Fibroblast of skin of left biceps (primary cell): ENCODE measurements at places on chromosomes 1 and 21.

DNA sequence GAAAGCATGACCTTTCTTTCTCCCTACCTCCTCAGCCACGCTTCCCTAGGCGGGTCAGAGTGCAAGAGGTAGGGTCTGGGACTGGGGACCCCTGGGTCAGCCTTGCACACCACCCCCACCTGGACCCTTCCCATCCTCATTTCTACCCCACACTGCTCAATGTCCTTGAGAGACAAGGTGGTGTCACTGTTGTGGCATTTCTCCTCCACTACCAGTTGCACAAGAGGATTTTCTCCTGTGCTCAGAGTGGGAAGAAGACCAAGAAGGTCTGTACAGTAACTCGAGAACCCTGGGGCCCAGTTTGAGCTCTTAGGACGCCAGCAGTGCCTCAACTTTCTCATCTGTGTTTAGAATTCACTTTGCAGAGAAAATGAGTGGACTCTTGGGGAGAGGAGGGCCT, 49.4 kb upstream of the CD34 start:
- DNase-seq, result no peak

- DNase-seq, result no peak
Observed at GRCh38 chr1:36161641-36162531, 5.9 kb downstream of the MAP7D1 start.

DNA sequence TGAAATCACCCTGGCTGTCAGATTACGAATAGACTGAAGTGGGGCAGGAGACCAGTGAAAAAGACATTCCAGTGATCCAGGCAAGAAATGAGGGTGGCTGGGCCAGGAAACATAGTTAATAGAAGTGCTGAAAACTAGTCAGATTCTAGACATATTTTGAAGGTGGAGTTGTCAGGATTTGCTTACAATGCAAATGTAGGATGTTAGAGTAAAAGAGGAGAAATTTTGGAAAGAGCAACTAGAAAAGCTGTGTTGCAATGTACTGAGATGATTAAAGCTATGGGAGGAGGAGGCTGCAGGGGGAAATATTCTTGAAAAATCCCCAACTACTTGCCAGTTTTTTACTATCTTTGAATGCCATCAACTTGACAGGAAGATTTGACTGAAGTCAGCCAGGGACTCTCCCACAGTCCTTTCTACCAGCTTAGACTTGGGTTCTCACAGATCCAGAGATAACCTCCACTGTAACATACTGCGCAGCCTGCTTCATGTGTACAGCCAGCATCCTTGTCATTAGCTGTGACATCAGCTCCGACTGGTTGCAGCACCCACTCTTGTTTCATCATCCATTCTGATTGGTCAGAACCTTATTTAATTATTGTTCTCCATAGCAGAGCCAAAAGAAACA, 109.7 kb downstream of the TSEN15 start:
- DNase-seq, result peak; percentile 73

DNA sequence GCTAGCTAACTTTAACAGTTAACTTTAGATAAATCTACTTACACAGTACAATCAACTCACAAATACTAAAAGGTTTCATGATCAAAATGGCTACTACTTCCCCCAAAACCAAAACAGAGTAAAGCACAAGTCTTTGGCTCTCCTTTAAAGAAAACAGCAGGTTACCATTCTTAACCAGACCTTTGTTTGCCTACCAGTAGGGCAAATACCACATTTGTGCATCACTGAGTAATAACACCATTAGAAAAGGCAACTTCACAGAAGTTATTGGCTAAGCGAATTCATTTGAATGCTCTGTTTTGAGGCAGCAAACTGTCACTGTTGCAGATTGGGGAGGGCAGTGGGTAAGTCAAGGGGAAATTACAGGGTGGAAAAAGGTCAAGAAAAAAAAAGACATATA, 17.3 kb upstream of the SERPINC1 start:
- DNase-seq, result no peak

- DNase-seq, result no peak
Observed at GRCh38 chr1:50502147-50502546, 78.9 kb upstream of the DMRTA2 start.

GRCh38 chr1:101587741-101588140, 350.9 kb downstream of the S1PR1 start:
- peak; percentile 1 for DNase-seq

DNA sequence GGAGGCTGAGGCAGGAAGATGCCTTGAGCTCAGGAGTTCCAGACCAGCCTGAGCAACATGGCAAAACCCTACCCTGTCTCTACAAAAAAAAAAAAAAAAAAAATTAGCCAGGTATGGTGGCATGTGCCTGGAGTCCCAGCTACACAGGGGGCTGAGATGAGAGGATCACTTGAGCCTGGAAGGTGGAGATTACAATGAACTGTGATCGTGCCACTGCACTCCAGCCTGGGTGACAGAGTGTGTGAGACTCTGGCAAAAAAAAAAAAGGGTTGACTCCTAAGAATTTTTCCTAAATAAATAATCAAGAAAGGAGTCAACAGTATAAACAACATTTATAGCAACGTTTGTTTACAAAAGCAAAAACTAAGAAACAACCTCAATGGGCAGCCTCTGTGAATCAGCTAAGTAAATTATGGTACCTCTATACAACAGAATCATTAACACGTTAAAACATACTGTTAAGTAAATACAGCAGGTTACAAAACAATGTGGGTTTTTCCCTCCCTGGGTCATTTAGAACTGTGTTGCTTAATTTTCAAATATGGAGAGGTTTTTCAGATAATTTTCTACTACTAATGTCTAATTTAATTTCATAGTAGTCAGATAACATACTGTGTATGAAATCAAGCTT, 56.8 kb downstream of the SLC30A10 start:
- DNase-seq, result no peak

DNA sequence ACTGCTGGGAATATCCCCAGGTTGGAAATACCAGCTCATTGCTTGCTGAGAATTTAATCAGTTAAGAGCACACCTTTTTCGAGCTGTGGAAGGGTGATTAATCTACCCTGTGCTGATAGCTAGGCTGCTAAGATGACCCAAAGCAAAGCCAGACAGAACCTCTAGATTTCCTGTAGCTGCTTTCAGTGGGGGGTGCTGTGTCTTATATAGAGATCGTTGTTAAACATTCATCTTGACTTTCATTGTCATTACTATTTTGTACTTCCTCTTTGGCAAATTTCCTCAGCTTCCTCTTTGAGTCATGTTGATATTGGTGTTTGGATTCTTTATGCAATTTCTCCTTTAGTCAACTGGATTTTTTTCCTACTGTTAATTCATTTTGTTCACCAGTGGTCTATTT, 155.3 kb downstream of the DISC1 start:
- DNase-seq, result no peak

DNA sequence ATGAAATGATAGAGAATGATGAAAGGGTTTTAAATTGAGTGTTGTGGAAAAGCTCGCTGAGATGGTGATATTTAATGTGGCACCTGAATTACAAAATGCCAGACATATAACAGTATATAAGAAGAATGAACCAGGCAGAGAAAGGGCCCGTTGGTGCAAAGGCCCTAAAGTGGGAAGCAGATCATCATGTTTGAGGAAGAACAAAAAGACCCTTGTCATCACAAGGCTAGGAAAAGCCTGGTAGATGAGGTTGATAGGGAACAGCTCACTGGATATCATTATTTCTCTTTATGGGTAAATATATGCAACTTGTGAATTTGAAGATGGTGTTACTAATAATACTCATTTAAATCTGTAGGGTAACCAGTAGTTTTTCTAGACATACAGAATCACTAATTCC, 11.0 kb downstream of the RAP1A start:
- DNase-seq, result no peak

DNA sequence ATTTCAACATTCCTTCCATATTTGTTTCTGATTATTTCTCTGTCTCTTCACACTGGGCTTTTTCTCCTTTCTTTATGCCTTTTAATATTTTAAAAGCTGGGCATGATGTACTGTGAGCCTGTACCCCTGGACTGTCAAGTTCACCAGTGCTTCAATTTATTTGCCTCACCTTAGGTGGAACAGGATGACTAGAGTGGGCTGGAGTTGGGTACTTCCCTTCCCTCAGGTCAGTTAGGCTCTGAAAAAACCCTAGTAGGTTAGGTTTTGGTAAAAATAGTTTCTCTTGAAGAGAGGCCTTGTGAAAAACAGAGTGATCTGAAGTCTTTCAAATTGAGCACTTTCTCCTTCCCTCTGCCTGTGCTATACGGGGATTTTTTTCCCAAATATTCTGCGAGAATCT, 163.0 kb upstream of the LYPLAL1 start:
- no peak for DNase-seq

DNA sequence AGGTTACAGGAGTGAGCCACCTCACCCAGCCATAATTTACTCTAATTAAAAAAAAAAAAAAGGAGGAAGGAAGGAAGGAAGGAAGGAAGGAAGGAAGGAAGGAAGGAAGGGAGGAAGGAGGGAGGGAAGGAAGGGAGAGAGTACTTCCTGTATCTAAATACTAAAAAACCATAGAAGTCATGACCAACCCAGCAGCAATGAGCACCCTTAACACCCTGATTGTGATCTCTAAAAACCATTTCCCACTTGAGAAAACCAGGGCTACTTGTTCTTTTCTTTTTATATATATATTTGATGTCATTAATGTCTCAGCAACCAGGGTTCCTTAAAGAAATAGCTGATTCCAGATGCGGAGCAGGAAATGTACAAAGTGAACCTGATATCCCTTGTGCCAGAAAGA, 31.2 kb downstream of the ARID4B start:
- no peak for DNase-seq

- DNase-seq, result no peak
Observed at GRCh38 chr1:63810936-63811469, 37.2 kb downstream of the ROR1 start.

GRCh38 chr1:169451218-169451824, 24.0 kb upstream of the CCDC181 start:
- DNase-seq, result no peak

GRCh38 chr21:44763050-44763378, 38.6 kb downstream of the UBE2G2 start:
- no peak for DNase-seq

GRCh38 chr1:233945979-233946378, 41.5 kb downstream of the SLC35F3 start:
- DNase-seq, result no peak

- peak; percentile 4 for DNase-seq
Observed at GRCh38 chr1:209989525-209989924, 51.5 kb downstream of the SYT14 start.

DNA sequence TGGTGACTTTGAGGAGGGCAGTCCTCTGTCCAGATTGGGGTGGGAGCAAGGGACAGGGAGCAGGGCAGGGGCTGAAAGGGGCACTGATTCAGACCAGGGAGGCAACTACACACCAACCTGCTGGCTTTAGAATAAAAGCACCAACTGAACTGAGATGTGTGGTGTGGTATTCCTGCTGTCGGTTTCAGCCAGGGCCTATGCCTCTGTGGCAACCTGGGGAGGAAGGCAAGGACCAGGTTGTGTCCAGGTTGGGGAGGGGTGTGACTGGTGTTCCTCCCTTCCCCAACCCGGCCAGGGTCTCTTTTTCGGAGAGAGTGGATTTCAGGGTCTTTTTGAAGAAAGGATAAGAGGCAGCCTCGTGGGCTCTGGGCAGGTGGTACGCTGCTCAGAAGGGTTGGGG, 6.3 kb downstream of the PROK1 start:
- DNase-seq, result no peak

DNA sequence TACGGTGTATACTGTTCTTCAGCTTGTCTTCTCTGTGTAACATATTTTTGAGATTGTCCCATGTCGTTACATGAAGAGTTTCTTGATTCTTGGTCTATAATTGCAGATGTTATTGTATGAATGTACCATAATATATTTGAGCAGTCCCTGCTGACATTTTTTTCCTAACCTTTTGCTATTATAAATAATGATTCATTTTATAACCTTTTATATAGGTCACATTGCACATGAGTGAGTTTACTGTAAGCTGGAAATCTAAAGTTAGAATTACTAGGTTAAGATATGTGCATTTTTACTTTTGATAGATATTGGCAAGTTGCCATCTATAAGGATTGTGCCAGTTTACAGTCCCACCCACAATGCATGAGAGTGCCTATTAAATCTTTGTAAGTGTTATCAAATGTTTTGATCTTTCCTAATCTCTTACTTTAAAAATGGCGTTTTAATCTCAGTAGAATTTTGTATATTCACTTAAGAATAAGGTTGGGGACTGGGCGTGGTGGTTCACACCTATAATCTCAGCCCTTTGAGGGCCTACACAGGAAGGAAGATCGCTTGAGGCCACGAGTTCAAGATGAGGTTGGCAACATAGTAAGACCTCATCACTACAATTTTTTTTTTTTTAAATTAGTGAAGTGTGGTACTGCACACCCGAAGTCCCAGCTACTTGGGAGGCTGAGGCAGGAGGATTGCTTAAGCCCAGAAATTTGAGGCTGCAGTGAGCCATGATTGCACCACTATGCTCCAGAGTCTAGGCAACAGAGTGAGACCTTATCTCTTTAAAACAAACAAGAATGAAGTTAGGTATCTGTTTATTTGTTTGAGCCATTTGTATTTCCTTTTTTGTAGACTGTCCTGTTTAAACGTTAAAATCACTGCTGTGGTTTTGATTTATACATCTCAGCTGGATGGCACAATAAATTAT, 36.5 kb downstream of the ZMYM1 start:
- DNase-seq, result no peak

DNA sequence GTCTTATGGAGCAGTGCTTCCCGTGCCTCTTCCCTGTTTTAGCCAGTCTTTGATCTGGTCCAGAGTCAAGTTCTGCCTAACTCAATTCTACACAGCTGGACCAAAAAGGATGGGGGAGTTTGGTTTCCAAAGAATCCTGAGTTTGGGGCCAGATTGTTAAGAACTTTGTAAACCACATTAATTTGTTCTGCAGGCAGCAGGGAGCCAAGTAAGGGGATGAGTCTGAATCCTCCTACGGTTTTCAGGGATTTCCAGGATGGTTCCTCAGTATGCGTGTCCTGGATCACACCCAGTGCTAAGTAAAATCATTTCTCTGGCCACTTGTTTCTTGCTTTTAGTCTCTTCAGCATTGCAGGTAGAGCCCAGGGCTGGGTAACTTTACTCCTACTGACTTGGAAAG, 26.1 kb upstream of the GJA5 start:
- DNase-seq, result no peak

DNA sequence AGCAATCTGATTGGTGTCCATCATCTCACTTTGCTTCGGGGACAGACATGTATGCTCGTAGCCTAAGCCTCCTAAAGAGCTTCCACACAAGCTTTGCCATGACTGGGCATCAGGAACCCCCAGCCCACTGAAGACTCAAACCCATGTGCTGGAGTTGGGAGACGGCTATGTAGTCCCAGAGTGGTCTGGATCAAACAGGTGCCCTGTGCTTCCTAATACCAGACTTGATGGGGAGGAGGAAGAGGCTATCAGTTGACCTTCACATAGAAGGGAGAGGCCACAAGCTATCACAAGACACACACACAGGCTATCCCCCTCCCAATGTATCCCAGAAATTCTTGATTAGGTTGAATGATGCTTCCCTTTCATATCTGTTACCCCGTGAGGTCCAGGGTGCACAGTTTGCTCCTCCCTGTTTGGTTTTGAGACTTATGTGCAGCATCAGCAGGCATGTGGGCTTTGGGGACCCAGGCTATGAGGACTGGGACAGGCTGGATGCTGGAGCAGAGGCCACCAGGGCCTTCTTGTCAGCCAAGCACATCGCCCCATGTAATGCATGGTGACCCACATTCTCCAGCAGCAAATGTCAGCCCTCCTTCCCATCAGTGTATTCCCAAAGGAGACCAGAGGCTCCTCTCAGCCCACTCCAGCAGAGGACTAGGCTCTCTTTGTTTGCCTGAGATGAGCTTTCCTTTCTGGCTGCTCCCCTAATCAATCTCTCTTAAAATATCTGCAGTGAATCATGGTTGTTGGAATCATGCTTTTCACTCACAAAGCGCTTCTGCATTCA, 159.8 kb downstream of the GRIK3 start:
- no peak for DNase-seq

- no peak for DNase-seq
Observed at GRCh38 chr1:59122527-59122926, 174.4 kb upstream of the FGGY start.
